Activated T-helper 9 cell treated with anti-CD3 and anti-CD28 coated beads, Interleukin-2, amount 50 U/mL, for 16 hours (primary cell): ENCODE measurements at places on chromosomes 12 and 14.
A peak's percentile ranks its signal among the peaks of the same experiment; 100 is the strongest.

GRCh38 chr14:70239802-70240201 lies 51.1 kb upstream of the SLC8A3 start:
- DNase-seq: no peak

DNA sequence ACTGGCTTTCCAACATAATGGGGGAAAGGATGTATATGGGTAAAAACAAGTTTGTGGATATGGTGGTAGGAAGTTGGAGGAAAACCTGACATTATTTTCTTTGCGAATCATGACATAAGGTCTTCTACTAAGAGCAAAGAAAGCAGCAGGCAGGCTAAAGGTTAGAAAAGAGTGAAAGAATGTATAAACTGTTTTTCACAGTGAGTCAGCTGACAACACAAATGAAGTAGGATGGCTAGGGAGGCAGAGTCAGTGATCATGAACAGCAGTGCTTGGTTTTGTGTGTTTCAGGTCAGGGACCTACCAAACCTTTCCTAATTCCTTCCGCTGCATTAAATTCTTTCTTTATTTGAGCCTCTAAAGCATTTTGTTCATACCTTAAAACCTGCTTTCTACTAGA lies 46.3 kb upstream of the CATSPERB start:
- DNase-seq: no peak

DNA sequence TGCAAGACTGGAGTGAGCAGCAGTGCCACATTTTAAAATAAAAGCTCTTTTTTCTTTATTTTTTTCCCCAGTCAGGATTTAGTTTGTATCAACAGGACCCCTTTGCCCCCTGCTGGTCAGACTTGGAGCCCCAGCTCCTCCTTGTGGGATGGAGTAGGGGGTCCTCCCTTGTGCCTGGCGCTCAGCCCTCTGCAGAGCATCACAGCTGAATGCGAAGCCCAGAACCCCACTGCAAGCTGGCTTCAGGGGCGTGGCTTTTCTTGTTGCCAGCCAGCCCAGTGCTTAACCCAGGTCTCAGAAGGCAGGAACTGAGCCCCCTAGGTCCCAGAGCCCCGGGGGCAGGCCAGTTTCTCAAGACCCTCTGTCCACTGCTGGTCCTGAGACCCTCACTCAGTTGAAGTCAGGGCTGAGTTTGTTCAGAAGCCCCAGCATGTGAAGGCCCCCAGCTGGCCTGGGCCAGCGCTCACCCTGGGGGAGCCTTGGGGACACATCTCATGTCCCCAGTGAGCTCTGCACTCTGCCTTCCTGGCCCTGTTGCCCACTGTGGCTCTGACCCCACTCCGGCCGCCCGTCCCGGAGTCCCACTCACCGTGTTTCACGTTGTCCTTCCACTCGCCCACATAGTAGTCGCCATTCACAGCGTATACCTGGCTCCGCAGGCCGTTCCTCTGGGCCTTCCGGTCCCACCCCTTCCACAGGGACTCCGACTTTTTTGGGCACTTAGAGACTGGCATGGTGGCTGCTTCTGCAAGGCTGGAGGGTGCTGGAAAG lies 519 bp downstream of the MORN3 start:
- DNase-seq: peak; percentile 33

DNA sequence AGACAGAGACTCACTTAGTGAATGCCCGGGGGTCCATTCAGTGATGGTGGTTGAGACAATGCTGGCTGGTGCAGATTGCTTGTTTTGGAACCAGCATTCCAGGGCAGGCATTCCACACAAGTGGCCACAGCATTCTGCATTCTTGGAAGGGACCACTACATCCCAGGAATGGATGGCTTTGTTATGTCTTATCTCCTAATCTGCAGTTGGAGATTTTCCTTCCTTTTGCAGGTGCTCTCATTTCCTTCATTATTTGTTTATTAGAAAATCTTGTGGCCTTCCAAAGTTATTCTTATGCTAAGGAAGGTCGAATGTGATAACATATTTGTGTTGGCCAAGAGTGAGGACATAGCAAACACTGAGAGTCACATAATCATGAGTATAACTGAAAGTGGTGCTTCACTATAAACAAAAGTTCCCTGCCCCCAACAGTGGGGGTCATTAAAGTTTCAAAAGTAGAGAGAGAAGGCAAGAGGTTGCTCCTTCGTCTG lies 66.0 kb downstream of the BMP4 start:
- no peak for DNase-seq

- DNase-seq: peak; percentile 32
Measured at GRCh38 chr12:7142056-7142644, 12.0 kb downstream of the CLSTN3 start.

GRCh38 chr14:50003213-50004021 lies 110.5 kb downstream of the ARF6 start:
- DNase-seq: peak; percentile 63

- no peak for DNase-seq
Measured at GRCh38 chr14:93683226-93683625, 105.1 kb downstream of the PRIMA1 start.

GRCh38 chr14:56156096-56156495 lies 37.9 kb downstream of the PELI2 start:
- no peak for DNase-seq

DNA sequence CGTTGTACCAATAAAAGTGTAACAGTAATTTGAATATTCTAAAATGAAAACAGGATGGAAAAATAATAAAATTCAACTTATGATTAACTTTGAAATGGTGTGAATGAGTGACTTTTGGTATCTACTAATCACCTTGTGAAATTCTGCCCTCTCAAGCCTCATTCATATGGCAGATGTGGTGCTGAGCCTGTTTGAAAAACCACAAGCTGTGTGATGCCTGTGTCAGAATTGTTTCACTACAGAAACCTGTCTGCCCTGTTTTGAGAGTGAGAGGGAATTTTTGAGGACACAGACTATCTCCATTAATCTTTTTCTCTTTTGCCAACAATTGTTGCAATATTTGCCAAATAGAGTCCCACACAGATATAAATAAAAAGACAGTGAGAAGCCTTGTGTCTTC lies 3.9 kb upstream of the RNU6-7 start:
- no peak for DNase-seq

DNA sequence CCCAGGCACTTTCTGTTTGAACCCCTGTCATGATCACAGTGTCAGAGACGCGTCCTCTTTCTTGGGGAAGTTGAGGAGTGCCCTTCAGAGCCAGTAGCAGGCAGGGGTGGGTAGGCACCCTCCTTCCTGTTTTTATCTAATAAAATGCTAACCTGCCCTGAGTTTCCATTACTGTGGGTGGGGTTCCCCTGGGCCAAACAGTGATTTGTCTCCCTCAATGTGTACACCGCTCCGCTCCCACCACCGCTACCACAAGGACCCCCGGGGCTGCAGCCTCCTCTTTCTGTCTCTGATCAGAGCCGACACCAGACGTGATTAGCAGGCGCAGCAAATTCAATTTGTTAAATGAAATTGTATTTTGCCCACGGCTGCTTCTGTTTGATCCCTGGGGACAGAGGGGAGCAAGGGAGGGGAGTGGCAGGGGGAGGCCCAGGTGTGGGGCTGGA lies 5.1 kb downstream of the SHMT2 start:
- DNase-seq: no peak

GRCh38 chr12:126480451-126480850 lies 1415.2 kb downstream of the AACS start:
- no peak for DNase-seq

- no peak for DNase-seq
Measured at GRCh38 chr12:124586756-124587155, 19.3 kb upstream of the NCOR2 start.

- DNase-seq: no peak
Measured at GRCh38 chr12:43348221-43348620, 203.8 kb downstream of the ADAMTS20 start.

GRCh38 chr12:120048263-120048662 lies 59.2 kb downstream of the BICDL1 start:
- no peak for DNase-seq

DNA sequence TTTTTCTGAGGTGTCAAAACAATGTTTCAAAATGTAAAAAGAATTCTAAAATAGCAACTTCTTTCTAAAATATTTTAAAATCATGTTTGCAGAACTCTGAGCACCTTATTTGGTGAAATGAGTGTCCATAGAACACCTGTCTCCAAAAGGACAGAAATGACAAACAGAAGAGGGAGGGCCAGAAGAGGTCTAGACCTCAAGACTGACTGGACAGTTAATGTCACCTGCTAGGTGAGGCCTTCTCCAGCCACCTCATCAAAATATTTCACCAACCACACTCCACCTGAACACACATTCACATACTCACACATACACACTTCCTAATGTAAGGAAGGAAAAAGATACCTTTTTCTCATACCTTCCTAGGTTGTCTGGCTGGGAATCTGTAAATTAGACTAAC lies 147.8 kb upstream of the PLEKHA5 start:
- no peak for DNase-seq

GRCh38 chr12:132211816-132212215 lies 67.6 kb downstream of the NOC4L start:
- DNase-seq: no peak

DNA sequence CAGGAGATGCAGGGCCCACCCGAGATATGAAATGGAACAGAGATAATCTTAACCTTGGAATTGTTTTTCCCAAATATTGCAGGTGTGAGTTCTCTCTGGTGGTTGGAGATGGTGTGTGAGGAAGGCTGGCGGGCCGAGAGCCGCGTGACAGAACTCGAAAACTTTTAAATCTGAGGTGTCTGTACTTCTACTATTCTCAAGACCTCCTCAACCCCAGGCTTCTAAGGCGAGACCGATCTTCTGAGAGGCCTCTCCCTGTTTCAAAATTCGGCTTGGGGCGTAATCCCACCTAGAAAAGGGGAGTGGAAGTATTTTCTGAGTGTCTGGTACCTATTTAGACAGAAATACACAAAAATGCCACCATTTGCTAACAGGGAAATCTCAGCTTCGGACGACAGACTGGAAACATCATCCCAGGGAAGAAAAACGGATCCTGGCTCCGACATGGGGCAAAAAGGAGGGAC lies 611 bp downstream of the SARNP start:
- no peak for DNase-seq

- no peak for DNase-seq
Measured at GRCh38 chr14:81396113-81396512, 4.0 kb downstream of the STON2 start.

DNA sequence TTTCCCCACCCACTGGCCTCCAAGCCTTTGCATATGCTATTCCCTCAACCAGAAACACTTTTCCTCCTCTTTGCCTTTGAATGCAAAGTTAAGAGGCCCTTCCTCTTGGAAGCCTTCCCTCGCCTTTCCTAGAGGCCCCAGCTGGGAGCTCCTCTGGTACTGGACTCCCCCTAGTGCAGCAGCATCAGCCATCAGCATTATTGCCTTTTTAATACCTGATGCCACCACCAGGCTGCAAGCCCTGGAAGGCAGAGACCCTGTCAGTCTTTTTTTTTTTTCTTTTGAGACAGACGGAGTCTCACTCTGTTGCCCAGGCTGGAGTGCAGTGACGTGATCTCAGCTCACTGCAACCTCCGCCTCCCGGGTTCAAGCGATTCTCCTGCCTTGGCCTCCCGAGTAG lies 19.1 kb upstream of the PLA2G1B start:
- no peak for DNase-seq

DNA sequence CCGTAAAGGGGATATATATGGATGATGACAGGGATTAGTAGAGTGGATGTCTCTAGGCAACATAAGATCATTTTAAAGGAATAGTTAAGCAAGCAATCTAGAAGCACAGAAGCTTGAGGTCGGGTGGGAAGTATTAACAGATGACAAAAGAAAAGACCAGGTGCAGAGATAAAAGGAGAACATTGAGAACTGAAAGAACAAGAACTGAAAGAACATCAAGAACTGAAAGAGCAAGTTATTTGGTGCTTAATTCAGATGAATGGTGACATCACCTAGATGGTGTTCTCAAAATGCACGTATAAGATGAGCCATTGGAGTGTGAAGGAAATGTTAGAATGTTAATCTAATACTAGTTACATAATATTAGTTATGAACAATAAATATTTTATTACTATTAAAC lies 224.0 kb upstream of the PDE3A start:
- no peak for DNase-seq

GRCh38 chr14:52824462-52824861 lies 33.1 kb upstream of the GNPNAT1 start:
- no peak for DNase-seq

- no peak for DNase-seq
Measured at GRCh38 chr12:14956024-14956891, 5.1 kb downstream of the ARHGDIB start.

DNA sequence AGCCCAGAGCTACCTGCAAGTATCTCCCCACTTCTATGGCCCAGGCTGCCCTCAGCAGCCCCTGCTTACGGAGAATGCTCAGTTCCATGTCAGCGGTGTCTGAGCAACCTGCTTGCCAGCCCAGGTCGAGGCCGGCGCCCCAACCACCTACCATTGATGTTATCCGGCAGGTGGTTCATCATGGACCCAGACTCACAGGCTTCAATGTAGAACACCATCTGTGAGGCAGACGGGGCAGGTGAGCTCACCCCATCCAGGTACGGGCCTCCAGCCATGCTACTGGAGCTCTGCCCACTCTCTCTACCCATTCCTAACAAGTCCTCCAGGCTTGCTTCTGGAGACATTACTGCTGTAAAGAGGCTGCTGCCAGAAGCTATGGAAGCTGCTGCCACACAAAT lies 35.8 kb downstream of the LGMN start:
- no peak for DNase-seq

GRCh38 chr12:45914090-45914489 lies 76.3 kb downstream of the SCAF11 start:
- no peak for DNase-seq

GRCh38 chr12:65391711-65392110 lies 113.2 kb downstream of the MSRB3 start:
- no peak for DNase-seq

DNA sequence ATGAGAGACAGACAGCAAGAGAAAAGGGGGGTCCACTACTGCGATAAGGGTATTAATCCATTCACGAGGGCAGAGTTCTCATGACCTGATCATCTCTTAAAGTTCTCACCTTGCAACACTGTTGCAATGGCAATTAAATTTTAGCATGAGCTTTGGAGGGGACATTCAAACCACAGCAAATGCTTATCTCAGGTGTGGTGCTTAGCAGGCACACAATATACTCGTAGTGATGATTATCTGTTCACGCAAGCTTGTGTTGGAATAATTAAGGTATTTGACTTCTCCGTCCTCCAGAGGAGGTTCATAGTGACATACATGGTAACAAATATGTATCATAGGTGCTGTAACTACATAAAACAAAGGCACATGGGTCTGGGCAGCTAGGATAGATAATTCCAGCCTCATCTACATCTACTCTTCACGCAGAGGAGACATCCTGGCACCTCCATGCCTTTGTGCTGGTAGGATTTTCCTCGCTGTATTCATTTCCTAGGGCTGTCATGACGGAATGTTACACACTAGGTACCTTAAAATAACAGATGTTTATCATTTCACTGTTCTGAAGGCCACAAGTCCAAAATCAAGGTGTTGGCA lies 221.2 kb downstream of the RBM19 start:
- DNase-seq: no peak

DNA sequence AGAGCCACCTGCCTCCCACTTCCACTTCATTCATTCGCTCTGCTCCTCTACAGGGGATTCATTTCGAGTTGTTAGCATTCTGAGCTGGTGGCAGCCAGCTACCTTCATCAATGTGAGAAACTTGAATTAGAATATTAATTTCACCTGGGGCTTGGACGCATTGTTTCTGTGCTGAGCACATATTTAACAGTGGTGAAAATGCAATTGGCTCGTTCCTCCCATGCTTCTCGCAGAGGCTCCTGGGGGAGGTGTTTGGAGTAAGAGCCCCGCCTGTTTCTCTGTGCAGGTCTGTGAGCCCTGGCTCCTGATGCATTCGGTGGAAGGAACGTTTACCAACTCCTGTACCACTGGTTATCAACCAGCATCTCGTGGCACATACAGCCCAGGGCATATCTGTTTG lies 141.5 kb downstream of the AACS start:
- DNase-seq: no peak

- DNase-seq: no peak
Measured at GRCh38 chr12:65800937-65801336, 23.3 kb upstream of the HMGA2 start.

GRCh38 chr12:31005944-31006361 lies 67.7 kb upstream of the DDX11 start:
- no peak for DNase-seq
